SK-N-SH treated with all-trans-retinoic acid at 6 μM for 48 hours (cell line): ENCODE measurements at places on chromosomes 1 and 21.
A peak's percentile ranks its signal among the peaks of the same experiment; 100 is the strongest.

DNA sequence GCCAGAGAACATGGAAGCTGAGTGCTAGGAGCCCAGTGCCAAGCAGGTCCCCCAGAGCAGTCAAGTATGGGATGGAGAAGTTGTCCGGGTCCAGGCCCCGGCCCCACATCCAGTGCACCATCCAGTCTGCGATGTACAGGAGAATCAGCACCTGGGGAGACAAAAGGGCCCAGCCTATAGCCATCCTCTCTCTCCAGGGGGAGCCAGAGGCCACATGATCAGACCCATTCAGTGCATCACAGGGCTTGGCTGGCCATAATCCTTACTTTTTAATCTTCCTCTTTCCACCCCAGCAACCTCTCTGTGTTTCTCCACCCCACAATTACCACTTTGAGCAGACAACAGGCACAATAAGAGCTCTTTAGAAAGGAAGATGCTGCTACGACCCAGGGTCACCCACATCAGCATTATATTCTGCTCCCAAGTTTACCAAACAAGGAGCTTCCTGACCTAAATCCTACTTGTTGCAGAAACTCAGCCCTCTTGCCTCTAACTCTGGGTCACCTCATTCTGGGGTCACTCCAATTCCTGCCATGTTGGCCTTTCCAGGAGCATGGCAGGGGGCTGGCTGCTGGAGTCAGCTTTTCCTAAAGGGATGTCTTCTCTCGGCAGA is 16.4 kb upstream of the RAB29 start:
- ATAC-seq = peak; percentile 97

- no peak for ATAC-seq
Observed at GRCh38 chr1:223331301-223331700, 32.7 kb downstream of the SUSD4 start.

DNA sequence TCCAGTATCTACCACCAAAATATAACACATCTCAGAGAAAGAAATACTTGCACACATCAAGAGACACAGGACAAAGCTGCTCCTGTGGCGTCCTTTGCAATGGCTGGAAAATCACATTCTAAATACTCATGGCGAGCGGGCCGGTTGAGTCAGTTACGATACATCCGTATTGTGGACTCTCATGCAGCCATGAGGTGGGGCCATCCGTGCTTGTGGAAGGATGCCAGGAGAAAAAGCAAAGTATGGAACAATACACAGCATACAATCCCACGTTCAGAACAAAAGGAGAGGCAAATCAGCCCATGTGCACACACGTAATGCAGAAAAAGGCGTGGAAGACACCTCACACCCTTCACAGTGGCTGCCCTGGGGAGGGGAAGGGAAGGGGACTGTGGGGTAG is 13.1 kb downstream of the ATP13A2 start:
- 0 out of 3 replicates have a peak, but pooled peaks have one; percentile 18 for ATAC-seq

DNA sequence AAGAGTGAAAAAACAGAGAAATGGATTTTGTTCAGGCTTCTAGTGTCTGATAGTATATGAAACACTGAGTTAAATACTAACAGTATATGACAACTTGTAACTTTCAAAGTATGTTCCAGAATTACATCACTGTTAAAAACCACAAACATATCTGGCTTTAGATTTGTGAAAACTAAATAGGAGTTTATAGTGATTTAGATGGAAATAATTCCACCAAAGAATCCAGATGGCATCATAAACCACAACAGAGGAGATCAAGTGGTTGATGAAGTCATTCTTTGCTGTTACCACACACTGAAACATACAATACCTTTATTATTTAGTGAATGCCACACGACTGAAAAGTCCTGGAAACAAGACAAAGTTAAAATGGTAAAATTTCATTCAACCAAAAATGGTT is 37.2 kb downstream of the ALG14 start:
- peak; percentile 88 for ATAC-seq

DNA sequence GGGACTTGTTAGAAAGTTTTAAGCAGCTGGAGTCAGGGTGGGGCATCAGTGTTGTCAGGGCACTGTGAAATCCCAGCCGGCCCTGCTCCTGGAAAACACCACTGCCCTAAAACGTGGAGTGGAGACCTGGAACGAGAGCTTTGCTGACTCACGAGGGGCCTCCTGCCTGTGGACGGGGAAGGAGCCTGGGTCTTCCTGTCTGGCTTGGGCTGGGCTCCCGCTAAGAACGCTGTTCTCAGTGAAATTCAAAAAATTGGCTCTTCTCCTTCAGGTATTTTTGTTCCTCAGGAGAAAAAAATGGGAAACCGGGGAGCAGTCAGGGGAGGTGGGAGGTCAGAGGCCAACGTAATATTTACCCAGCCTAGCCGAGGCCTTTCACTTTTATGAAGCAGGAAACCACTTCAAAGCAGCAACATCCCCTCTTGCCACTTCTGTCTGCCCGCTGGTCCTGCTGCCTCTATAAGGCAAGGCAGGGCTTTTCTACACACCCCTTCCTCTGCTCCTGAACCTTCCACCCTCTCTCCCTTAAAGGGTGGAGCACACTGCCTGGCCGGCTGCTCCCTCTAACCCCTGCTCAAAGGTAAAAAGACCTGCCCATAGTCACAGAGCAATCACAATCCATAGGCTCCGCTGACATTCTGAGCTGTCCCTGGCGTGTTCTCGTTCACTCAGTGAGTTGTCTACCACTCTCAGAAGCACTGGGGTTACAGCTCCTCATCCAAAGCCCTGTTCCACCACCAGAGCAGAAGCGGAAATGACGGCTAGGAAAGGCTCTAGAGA is 8.0 kb downstream of the PLXNA2 start:
- ATAC-seq = peak; percentile 28

GRCh38 chr1:168428063-168428731 is 115.6 kb downstream of the XCL2 start:
- peak; percentile 93 for ATAC-seq

- ATAC-seq = no peak
Observed at GRCh38 chr1:212621043-212621948, 12.7 kb downstream of the ATF3 start.

GRCh38 chr1:200415789-200416593 is 6.2 kb upstream of the ZNF281 start:
- ATAC-seq = peak; percentile 96

- peak; percentile 86 for ATAC-seq
Observed at GRCh38 chr1:8239039-8239305, 78.9 kb upstream of the SLC45A1 start.

DNA sequence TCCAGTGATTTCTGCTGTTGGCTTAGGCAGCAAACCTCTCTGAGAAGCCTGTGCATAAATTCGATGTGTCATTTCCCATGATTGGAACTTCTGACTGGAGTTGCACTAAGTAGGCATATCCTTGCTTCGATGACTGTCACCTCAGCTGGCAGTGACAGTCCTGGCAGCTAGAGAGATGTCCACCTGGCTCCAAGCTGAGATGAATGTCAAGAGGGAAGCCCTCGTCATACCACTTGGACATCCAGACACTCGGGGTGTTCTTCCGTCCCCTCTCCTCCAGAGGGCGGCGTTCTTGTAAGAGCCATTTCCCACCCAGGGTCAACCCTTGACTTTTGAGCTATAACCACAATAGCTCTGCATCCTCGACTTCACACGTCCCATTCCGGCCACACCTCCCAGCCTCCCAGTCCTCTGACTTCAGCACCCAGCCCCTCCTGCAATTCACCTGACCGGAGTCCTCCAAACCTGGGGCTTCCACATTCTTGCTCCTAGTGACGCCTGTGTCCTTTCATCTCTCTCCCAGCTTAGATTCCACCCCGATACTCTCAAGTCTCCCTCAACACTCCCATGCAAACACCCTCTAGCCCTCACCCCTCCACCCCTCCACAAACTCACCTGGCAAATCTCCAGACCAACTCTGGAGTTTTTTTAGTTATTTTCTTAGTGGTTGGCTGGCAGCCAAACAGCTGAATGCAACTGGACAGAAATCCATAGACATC is 17.3 kb downstream of the CA6 start:
- peak; percentile 72 for ATAC-seq

- ATAC-seq = no peak
Observed at GRCh38 chr21:42574234-42575027, 60.8 kb downstream of the SLC37A1 start.

GRCh38 chr1:180643693-180644092 is 11.9 kb downstream of the XPR1 start:
- peak; percentile 83 for ATAC-seq

- ATAC-seq = no peak
Observed at GRCh38 chr21:46129846-46130651, 25.3 kb downstream of the FTCD start.

GRCh38 chr1:208918160-208918559 is 665.4 kb upstream of the CAMK1G start:
- no peak for ATAC-seq
